ELF-1 (cell line): ENCODE measurements at places on chromosomes 4 and X.

DNA sequence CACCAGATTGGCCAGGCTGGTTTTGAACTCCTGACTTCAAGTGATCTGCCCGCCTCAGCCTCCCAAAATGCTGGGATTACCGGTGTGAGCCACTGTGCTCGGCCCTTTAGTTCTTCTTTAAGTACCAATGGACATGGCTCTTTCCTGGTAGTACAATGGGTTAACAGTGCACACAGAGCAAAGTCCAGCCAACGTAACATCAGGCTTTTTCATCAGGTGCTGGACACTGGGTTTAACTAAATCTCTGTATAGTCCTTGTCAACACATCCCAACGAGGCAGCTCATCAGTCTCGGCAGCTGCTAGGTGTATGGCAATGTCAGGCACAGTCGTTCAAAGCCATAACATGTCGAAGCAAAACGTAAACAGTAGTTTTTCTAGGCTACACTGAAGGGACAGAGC is 93.8 kb downstream of the HDAC8 start:
- DNase-seq, result no peak

DNA sequence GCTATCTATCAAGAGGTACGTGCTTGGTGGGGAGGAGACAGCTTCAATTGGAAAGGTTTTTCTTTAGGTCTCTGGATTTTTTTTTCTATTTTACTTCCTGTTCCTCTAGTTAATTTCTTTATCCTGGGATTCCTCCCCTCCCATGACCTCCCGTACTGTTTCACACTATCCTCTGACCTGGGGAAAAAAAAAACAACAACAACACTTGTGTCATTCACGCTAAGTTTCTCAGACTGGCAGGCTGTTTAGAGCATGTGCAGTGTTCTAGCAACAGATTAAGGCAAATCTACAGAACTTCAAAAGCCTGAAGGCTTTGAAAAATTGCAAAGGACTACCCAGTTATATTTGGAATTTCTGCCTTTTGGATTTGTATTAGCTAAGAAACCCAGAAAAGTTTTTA is 358.4 kb downstream of the ARHGAP24 start:
- DNase-seq, result peak; percentile 11

- DNase-seq, result no peak
These were observed 10.9 kb upstream of the SYTL5 start for GRCh38 chrX:37995428-37995827.

DNA sequence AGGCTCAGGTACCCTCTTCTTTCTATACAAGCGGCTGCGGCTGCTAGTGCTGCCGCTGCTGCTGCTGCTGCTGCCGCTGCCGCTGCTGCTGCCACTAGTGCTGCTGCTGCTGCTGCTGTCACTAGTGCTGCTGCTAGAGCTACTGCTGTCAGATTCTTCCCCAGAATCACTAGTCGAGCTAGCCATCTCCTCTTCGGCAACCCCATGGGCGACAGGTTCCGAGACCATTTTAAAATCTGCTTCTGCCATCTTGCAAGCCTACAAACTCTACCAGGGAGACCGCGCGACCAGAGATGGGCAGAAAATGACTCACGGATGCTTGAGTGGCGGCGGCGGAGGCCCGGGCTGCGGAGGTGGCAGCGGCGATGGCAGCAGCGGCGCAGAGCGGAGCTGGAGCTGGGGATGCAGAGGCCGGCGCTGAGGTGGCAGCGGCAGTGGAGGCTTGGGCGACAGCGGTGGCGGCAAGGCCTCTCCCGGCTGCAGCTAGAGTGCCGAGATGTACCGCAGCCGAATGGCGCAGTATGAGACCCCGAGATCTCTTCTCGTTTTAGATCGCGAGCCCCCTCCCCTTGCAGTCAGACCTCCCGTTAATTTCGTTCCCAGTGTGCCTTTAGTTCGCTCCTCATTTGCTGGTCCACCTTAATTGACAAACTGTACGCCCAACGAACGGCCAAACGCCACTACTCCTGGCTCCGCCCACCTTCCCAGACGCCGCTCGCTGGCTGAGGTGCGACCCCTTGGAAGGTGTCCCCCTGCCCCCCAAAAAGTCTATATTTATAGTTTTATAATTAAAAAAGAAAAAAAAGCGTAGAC is at the start of gene NAP1L3:
Gene NAP1L3 (minus strand): TSS at position 523 of the 813 bp plus-strand sequence. CDS start 274 bp downstream, at position 249.
- peak; percentile 93 for DNase-seq

DNA sequence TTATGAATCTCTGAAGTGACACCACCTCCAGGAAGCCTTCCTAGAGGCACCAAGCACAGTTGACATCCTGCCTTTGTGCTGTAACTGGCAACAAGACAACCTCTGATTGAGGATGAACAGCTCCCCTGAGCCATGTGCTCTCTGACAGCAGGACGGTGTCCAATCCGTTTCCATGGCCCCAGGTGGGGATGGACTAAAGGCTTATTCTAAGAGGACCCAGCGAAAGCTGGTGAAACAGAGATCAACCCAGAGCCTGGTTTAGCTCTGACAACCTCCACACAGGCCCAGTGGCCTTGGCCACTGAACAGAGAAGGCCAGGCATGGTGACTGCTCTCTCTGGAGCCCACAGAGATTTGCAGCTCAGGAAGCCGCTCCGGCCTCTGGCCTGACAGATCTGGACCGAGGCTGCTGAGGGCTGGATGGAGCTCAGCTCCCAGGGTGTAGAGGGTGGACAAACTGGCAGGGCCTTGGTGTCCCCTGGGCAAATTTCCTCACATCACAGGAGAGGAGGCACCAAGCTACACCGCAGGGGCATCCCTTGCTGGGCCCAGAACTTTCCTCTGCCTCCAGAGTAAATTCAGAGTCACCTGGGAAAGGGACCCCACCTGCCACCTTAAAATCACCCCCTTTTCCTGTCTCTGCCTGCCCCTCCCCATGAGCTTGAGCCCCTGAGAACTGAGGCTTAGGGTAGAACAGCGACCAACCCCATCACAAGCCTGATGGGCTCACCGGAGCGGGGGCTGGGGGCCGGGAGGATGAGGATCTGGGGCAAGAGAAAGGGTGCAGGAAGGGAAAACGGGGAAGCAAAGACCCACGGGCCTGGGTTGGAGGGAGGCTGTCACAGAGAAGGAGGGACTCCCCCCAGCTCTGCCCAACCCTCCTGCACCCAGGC is 40.2 kb downstream of the HMX1 start:
- peak; percentile 1 for DNase-seq

DNA sequence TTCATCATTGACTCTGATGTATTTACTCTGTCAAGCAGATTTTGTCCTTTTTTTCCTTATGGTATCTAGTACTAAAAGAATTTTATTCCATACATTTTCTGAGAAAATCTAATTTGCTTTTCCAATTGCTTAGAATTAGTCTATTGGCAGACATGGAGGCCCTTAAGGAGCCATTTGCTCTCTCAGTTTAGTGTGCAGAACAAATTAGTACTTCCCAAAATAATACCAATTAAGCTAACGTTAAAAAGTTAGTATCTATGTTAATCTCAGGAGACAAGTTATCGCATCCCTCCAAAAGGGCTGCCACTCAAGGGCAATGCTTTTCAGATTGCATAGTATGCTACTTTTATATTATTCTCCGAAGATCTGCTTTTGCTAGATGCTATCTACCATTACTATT is 47.7 kb downstream of the PDHA2 start:
- no peak for DNase-seq

DNA sequence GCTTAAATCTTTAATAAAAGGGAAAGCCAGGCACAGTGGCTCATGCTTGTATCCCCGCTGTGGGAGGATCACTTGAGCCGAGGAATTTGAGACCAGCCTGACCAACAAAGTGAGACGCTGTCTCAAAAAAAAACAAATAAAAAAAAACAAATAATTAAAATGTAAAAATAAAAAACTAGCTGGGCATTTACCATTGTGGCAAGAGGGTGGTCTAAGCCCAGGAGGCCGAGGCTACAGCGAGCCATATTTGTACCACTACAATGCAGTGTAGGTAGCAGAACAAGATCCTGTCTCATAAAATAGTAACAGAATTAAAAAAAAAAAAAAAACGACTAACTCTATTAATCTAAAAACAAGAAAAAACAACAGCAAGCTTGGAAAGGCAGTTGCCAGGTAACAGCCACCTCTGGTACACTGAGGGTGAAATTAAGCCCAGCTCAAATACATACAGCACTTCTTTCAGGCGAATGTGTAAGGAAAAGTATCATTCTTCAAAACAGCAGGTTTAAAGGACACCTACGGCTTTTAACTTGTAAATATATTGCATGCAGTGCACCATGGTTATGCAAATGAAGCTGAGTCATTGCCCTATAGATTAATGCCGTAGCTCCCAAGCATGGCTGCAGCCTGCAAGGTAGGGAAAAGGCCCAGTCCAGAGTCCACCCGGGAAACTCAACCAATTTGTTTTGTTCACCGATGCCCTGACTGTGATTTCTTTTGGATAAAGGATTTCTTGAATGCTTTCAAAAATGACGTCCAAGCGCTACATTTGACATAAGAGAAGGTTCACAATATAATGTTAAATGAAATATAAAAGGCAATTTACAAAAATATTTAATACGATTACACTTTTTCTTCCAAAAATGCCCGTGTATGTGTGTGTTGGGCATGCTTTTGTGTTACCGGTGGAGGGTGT is 14.5 kb upstream of the TXLNG start:
- DNase-seq, result peak; percentile 92

DNA sequence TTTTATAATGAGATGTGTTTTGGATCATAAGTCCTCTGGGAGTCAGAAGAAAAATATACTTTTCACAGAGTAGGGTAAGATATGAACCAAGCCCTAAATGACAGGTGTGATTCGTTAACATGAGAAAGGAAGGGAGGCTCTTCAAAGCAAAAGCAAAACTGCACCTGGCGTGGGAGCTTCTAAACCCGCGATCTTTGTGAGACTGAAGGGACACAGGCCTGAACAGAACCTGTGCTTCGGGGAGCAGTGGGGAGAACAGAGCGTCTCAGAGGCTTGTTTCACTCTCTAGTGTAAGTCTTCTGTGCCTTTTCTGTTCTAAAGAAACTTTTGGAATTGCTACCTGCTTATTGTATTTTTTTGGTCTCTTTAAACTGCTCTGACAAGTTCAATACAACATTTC is 30.2 kb upstream of the CYP4V2 start:
- DNase-seq, result no peak

DNA sequence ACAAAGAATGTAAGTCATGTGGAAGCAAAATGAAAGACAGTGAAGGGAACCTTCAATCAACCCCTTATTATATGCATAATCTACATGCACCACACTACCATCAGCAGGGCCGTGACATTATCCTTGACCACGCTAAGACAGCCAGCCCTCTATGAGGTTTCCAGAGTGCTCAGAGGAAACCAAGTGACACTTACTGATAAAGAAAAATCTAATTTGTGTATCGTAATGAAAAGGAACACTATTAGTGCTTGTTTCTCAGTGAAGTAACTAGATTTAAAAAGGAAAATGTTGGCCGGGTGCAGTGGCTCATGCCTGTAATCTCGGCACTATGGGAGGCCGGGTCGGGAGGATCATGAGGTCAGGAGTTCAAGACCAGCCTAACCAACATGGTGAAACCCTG is 56.4 kb downstream of the ABCG2 start:
- no peak for DNase-seq

- DNase-seq, result no peak
These were observed at the start of gene LGI2 for GRCh38 chr4:25030277-25031076. Gene LGI2, minus strand, starts transcription at chr4:25030946. Its CDS starts 253 bp downstream, at chr4:25030693.

GRCh38 chr4:185235119-185235842 is 25.9 kb downstream of the SNX25 start:
- DNase-seq, result no peak

- no peak for DNase-seq
These were observed 53.2 kb downstream of the MAML3 start for GRCh38 chr4:140100771-140101170.

GRCh38 chrX:101263766-101264165 is 27.4 kb downstream of the TAF7L start:
- no peak for DNase-seq

DNA sequence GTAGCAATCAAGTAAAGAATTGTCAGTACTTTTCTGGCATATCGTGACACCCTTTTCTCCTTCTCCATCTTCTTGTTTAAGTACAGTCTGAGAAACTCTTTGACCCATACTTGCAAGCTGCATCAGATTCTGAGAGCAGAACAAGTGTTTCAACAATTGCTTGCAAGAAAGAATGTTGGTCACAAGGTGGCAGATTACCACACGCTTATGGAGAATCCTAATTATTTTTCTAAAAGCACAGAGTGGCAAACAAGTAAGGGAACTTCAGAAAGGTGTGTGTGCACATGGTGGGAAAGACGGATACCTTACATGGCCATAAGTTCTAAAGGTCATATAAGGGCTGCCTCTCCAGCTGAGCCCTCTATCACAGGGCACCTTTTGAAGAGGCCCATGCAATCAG is 136.4 kb upstream of the FGF13 start:
- no peak for DNase-seq

- DNase-seq, result no peak
These were observed 126.3 kb upstream of the RXFP1 start for GRCh38 chr4:158395343-158395742.

DNA sequence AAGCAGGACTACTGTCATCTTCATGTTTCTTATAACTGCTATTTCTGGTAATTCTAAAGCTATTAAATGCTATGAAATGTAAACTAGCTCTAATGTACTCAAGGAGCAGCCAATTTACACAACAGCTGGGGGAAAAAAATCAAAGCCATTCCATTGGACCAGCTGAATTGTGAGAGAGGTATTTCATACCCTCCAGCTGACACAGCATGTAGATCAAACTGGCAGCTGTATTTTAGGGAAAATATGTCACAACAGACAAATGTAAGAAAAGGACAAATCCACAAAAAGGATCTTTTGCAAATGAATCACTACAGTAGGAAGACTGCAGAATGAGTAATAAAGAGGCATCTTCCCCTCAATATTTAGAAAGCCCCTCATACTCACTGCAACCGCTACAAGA is 65.2 kb upstream of the FAM47B start:
- DNase-seq, result no peak

DNA sequence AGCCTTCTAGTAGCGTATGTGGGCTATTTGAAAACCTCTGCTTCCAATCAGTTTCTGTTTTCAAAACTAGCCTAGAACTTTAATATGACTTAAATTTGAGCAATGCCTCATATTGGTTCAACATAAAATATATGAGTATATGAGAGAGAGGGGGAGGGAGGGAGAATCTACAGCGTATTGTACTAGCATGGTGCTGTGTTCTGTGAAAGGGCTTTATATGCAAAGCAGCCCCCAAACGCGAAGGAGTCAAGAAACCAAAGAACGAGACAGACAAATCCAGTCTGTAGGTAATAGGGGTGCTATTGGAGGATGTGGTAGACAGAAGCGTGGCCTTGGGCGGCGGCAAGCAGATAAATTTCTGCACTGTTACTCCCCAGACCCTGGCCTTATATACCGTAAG is 784 bp upstream of the ANXA5 start:
- DNase-seq, result no peak

DNA sequence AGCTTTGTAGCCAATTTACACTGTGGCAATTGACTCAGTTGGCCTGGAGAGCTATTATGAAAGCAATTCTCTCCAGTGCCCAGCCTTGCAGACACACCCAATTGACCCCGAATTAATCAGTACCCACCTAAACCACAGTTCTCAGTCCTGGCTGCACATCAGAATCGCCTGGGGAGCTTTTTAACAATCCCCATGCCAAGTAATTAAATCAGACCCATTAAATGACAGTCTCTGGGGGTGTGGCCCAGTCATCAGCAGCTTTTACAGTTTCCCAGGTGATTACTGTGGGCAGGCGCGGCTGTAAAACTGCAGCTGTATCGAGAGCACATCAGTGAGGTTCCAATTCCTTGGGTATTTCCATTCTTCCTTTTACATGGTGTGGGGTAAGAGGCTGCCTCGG is 460.9 kb upstream of the FAT1 start:
- DNase-seq, result no peak

GRCh38 chr4:79025170-79025569 is 85.9 kb upstream of the PAQR3 start:
- no peak for DNase-seq
